ENCODE measurements at places on chromosomes 12 and 14. TPM values are rescaled to one million over a fixed set of nuclear protein-coding genes. Genes with fewer than 3 reads are reported as not detected.

GRCh38 chr12:26278266-26278665, 82.9 kb downstream of the SSPN start:
- no peak for DNase-seq

Gene FOXN4
- 0.52 TPM for total RNA-seq

Gene SERPINA5
- 3.0 TPM for total RNA-seq

DNA sequence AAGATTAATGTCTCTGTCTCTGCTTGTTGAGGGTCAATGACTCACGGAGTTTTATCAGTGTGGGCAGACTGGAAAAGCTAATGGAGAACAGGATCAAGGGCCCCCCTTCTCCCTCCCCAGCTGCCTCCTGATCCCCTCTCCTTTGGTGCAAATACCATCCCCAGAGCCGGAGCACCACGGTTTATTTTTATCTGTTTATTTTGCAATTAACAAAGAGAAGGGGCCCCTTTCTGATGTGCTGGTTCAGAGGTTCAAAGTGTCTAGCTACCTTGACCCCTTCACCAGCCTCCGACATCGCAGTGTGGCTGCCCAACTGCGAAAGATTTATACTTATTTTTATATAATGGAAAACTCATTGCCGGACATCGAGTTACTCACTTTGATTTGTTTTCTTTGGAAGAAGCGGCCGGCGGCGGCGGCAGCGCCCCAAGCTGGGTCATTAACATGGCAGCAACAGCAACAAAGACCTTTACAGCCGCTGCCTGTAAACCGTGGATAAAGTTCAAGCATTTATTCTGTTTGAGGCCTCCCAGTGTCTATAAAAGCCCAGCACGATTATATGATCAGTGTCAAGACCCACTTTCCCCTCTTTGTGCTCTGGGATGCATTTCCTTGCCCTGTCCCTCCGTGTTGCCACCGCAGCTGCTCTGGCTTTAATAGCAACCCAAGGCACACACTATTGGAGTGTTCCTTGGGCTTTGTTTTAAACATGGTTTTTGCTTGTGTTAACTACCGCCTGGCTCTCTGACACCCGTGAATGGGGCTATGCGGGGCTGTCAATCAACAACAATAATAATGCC, 47.4 kb upstream of the PARP11 start:
- no peak for DNase-seq

DNA sequence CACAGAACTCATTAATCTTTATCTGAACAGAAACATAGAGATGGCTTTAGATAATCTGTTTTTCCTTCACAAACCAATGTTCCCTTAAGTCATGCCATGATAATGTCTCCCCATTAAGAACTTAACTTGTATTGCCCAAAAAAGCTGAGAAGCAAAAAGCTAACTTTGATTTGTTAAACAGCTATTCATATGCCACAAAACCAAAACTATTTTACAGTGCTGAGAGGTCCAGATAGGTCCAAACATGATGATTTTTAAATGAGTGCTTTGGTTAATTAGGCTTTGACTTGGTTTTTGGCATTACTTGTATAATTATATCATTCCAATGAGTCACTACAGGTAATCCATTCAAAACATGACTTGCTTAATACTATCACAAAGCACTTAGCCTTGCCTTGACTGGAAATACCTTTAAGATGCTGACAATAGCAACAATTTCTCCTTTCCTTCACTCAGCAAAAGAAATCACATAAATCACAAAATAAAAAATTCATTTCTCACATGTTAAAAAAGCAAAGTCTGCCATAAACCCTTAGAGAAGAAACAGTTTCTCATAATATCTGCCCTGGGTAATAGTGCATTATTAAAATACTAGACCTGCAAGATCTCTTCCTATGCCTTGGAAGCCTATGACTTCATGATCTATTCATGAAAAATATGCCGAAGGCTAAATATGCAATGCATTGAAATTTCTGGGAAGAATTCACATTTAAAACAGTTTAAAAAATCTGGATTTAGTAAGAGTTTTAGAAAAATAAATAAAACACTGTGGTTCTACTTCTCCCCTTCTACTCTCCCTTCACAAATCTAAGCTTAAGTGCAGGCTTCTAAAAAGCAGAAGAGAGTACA, 52.0 kb upstream of the SAV1 start:
- no peak for DNase-seq

DNA sequence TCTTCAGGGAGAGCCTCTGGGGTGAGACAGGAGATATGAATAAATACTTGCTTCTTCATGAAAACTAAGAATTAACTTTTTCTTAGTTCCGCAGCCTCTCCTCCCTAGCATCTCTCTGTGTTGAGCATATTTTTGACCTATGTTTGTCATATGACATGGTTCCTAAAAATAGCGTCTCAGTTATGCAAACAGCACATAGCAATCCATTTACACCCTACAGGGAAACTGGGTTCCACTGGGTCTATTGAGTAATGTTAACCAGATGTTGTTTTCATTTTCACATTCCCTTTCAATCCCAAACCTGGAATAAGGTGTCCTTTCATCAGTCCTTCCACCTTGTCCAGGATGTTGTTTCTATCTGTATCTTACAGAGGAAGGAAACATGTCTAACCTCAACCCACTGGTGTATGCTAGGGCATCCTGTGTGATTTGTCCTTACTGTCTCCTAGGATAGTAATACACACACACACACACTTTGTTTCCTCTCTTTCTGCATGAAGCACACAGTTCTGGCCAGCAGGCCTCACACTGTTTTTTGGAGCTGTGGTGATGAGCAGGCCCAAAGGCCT, 1543.5 kb downstream of the AACS start:
- DNase-seq, result no peak

Gene AQP2
- total RNA-seq, result not detected

DNA sequence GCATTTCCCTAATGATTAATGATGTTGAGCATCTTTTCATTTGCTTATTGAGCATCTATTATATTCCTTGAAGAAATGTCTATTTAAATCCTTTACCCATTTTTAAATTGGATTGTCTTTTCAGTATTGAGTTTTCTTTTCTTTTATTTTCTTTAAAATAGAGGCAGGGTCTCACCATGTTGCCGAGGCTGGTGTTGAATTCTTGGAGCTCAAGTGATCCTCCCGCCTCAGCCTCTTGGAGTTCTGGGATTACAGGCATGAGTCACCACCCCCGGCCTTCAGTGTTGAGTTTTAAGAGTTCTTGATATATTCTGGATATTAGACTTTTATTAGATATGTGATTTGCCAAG, 73.3 kb upstream of the HECTD1 start:
- no peak for DNase-seq

DNA sequence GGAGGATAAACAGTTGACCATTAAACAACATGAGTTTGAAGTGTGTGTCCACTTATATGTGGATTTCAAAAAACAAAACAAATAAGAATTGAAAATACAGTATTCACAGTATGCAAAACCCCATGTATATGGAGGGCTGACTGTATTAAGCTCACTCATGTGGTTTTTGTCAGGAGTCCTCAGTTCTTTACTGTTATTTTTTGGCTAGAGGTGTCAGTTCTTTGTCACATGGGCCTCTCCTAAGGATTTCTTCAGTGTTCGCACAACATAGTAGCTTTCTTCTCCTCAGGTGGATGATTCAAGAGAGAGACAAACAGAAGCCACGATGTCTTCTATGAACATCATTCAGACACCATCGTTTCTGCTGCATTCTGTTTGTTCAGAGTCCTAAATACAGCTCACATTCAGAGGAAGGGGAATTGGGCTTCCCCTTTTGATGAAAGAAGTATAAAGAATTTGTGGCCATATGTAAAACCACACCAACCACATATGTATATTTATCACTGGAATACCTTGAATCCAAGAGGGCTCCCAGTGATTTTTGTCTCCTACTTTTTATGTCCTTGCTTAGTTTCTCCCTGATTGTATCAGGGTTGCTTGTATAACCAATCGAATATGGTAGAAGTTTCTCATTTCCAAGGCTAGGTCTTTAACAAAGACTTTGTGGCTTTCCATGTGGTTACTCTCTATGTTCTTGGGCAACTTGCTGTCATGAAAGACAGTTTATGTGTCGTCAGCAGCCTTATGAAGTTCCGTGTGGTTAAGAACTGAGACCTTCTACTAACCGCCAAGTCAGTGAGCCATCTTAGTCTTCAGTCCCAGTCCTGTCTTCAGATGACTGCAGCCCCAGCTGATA, 18.9 kb downstream of the MNAT1 start:
- no peak for DNase-seq

Gene DNAH10
- 1.3 TPM for total RNA-seq

GRCh38 chr14:37438444-37438843, 156.6 kb downstream of the FOXA1 start:
- no peak for DNase-seq

Gene GLIPR1L2
- 0.44 TPM for total RNA-seq

DNA sequence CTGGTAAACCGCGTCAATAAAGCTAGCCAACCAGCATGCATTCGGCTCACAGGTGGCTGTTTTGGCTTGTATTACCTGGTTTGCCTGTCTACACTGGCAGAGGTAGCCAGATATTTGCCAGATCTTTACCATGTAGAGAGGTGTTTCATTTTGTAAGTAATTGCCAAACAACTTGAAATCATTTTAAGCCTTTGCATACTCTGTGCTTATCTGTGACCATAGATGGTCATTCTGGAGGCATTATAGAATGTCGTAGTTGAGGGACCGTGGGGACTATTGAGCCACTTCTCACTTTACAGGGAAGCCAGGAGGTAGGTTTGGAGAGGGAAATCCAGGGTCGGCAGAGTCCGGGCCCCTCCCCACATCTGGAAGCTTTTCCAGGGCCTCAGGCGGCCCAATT, 5.9 kb downstream of the ADGRD1 start:
- DNase-seq, result no peak

Gene TXNDC16
- total RNA-seq, result 2.7 TPM

GRCh38 chr12:68367116-68367515, 35.0 kb upstream of the MDM1 start:
- no peak for DNase-seq

DNA sequence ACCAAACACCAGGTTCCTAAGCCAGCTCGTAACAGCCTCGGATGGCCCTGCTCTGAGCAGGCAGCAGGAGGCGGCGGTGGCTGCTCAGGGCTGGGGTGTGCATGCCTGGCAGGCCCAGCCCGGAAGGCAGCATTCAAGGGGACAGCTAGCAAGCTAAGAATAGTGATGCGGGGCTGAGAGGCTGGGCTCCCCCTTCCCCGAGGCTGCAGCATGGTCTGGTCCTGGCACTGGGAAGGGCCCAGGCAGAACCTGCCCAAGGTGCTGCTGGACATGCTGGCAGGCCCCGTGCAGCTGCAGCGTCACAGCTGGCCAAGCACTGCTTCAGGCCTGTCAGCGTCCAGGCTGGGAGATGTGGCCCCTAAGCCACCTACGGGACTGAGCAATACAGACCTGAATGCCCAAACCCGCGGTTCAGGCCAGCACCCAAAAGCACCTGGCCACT, 26.4 kb upstream of the NUDT14 start:
- no peak for DNase-seq

GRCh38 chr12:48996794-48997718, 2.1 kb downstream of the DDN start:
- no peak for DNase-seq

GRCh38 chr12:71947645-71948105, 9.0 kb downstream of the TPH2 start:
- no peak for DNase-seq

GRCh38 chr14:50233166-50233950, 2.0 kb upstream of the SOS2 start:
- no peak for DNase-seq

GRCh38 chr14:102873131-102873530, 49.3 kb upstream of the AMN start:
- DNase-seq, result no peak

GRCh38 chr12:19244312-19244711, 114.8 kb downstream of the PLEKHA5 start:
- no peak for DNase-seq

Gene RHEBL1
- total RNA-seq, result 2.8 TPM

DNA sequence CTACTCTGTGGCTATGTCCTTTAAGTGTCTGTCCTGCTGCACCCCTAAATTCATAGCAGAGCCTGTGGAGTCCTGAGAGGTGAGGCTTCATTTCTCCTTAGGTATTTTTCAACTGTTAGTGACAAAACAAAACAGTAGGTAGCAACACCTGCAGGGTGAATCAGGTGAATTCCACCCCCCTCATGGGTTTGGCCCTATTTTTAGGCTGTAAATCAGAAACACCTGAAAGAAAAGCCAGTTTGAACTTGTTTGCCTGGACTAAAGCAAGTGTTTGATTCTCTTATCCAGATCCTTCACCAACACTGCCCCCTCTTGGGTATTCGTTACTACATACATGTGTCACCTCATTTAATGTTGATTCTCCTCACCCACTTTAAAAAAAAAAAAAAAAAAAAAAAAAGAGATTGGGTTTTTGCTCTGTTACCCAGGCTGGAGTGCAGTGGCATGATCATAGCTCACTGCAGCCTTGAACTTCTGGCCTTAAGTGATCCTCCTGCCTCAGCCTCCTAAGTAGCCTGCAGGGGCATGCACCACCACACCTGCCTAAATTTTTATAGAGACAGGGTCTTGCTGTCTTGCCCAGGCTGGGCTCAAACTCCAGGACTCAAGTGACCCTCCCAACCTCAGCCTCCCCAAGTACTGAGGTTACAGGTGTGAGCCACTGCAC, 10.3 kb downstream of the TBPL2 start:
- DNase-seq, result peak; percentile 66

Gene TAS2R9
- total RNA-seq, result not detected

Gene KRT8
- total RNA-seq, result 1,655 TPM

GRCh38 chr12:24480766-24481449, 468.0 kb downstream of the BCAT1 start:
- no peak for DNase-seq

- DNase-seq, result no peak
Measured at GRCh38 chr12:114835031-114835430, 151.1 kb upstream of the TBX3 start.

Gene B3GNT4
- 7.1 TPM for total RNA-seq
